Stimulated activated CD8-positive, alpha-beta memory T cell treated with anti-CD3 and anti-CD28 coated beads, Interleukin-7, amount 100 ng/mL, for 48 hours (primary cell): ENCODE measurements at places on chromosomes 5 and 9.

DNA sequence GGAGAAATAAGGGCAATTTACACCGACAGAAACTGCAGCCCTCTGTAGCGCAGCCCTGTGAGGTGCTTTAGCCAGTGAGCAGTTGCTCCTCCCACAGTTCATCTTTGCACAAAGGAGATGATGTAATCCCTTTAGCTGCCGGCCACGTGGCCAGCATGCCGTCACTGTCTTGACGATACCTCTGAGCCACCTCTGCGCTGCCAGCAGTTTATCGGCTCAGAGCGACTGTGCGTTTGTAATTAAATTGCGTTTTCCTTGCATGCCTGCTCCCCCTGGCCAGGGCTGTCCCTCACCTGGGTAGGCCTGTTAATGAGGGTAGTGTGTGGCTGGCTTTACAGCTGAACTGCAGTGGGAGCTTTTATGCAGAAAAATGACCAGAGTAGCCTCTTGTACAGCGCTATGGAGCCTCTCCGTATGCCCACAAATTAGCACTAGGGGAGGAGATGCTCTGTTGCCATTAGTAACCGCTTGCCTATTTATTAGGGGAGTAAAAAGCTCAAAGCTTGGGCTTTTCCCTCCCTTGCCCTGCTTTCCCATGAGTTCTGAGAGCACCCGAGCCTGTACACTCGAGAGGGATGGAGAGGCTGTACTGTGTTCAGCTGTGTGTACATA lies 107.0 kb downstream of the TRIO start:
- DNase-seq: no peak

DNA sequence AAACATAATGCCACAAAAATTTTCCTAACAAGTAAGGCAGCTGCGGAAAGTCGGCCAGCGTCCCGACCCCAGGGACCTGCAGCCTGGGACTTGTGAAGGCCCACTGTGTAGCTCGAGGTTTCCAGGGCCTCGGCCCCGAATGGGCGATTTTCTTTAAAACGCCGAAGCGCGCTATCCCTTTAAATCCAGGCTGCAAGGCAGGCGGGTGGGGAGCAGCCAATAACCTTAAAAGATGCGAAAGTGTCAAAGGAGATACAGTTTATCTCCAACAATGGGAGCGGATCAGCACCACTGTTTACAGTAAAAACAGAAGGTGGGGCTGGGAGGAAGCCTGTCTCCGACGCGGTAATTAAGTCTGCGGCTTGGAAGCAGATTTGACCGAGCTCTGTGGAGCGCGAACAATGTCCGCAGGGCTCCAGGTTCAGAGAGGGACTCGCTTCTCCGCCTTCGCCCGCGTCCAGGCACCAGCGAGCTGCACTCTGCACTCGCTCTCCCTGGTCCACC lies 1.7 kb upstream of the ZSWIM6 start:
- no peak for DNase-seq

DNA sequence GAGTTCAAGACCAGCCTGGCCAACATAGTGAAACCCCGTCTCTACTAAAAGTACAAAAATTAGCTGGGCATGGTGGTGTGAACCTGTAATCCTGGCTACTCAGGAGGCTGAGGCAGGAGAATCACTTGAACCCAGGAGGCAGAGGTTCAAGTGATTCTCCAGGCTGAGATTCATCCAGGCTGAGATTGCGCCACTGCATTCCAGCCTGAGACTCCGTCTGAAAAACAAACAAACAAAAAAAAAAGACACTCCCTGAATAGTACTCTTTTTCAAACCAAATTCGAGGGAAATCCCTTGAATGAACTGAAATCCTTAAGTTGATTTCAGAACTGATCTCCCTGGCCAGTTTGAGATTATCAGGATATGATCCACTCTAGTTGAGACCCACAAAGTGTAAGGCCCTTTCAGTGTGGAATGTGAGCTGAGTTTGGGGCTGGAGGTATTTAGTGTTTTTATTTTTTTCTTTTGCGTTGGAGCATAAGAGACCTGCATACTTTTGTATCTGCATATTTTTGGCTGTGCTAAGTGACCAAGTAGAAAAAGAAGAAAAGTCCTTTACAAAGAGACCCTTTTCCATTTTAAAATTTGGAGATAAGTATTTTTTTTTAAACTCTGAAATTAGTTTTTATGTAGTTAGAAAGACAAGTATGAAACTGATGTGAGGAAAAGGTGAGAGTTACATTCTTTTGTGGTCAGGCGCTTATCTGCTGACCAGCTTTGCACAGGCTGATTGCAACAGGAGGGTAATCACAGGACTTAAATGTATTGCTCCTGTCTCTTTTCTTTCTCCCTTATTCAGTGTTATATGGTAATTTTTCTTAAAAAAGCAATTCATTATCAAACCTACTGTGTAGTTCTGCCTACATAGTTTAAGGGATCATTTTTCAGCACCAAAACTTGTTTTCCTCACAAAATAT lies 42.9 kb downstream of the TMEFF1 start:
- DNase-seq: no peak

- no peak for DNase-seq
Measured at GRCh38 chr5:97363577-97363976, 180.5 kb upstream of the RIOK2 start.

- no peak for DNase-seq
Measured at GRCh38 chr9:130268521-130269211, 3.1 kb downstream of the HMCN2 start.

DNA sequence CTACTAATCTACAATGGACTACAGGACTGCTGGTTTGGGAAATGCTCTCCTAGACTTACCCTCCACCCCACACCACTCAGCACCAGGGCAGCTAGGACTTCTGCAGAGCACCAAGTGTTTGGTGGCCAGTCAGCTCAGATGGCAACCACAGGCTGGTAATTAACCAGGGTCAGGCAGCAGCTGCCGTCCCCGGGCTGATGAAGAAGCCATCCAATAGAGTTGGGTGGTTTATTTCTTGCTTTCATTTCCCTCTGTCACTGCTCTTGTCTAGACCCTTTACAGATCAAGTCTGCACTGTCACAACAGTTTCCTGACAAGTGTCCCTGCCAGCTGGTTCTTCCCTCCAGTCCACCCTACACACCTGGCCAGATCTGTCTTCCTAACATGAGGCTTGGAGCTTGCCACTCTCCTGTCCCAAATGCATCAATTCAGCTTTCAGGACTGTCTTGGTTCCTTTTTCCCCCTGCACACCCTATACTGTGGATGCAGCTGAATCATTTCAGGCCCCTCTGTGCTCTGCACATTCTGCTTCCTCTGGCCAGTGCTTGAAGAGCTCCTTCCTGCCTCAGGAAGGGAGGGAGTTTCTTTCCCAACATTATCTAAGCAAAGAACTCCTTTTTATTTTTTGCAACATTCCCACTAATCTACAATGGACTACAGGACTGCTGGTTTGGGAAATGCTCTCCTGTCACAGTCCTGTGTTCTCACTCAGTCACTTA lies 30.2 kb upstream of the HSPA9 start:
- no peak for DNase-seq
